AG10803 (cell line): ENCODE measurements at places on chromosomes 6 and 20.

- no peak for DNase-seq
These were observed 628.0 kb upstream of the AGPAT4 start for GRCh38 chr6:161901740-161902426.

GRCh38 chr6:133704371-133704770, 184.5 kb upstream of the TCF21 start:
- DNase-seq = peak; percentile 53

DNA sequence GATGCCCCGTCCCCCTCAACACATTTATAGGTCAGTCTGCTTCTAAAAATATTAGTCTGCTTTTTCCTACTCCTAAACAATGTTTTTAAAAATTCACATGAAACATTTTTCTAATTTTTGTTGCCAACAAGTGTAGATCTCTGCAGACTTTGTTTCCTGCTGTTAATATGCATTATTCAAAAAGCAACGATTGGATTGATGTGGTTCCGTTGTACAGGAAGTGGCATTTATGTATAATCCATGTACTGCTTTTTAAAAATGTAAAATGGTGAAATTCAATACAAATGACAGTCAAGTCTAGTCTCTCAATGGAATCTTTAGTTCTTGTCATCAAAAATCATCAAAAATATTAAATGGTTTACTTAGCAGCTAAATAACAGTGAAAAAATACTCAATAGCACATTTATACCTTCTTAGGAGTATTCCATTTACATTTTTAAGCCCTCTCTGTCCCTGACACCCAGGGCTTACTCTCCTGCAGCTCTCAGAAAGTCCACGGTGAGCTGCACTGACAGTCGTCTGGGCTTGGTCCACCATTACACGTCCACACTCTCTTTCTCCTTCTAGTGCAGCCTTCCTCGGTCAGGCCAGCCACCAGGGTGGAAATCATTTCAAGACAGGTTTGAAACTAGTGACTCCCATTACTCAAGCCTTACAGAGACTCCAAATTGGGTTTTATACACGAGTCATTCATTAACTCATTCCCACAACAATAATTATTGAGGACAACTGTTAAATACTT, 211.5 kb downstream of the TMEM200A start:
- no peak for DNase-seq

DNA sequence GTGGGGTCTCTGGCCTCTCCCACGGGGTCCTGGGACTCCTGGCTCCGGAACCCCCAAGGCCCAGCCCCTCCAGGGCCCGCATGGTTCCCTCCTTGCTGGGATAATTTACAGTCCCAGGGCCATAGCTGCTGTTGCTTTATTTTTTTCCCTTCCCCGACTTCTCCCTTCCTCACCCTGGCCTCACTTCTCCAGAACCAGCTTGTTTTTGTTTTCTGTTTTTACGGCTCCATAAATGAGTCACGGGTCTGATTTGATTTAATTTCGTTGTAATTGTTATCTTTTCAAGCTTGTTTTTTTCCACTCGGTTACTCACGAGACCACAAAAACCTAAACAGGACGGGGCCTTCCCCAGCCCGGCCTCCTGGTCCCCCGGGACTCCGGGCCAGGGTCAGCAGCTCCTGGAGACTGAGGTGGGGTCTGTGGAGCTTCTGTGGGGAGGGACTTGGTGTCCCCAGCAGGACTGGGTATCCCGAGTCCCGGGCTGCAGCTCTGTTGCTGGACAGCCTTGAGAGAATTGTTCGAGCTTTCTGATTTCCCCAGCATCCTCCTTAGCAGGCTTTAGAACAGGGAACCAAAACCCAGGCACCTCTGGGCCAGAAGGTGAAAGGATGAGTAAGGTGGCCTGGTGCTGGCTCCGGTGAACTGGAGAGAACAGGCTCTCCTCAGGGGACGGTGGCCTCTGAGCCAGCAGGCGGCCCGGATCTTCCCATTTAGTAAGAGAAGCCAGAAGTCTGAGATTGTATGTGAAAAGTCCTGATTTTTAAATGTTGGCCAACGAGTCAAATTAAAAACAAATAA, 94.9 kb downstream of the CEBPB start:
- DNase-seq = peak; percentile 76

DNA sequence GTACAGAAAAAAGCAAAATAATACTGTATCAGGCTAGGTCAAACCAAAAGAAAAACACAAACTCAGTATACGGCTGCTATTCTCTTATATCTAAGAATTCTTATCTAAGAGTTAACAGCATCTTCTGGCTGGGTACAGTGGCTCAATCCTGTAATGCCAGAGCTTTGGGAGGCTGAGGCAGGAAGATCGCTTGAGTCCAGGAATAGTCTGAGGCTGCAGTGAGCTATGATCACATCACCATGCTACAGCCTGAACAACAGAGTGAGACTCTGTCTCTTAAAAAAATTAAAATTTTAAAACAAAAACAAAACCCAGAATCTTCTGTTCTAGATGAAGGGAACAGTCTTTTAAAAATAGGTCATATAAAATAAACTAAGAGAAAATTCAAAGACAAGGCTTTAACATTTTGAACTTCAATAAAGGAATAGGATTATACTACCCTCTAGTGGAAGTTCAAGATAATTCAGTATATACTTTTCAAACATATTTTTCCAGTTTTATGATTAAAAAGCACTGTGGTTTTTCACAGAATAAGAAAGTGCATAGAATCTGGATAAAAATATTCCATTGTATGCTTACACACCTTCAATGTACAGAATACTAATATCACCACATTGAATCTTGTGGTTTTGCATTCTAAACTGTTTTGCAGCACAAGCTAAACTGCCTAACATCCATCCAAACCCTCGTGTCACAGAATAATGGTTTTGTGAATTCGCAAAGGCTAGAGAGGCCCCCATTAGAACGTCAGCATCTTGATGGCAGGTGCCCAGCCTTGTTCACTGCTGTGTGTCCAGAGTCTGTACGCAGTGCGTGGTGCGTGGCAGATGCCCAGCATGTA, 39.3 kb downstream of the DTNBP1 start:
- DNase-seq = peak; percentile 35

DNA sequence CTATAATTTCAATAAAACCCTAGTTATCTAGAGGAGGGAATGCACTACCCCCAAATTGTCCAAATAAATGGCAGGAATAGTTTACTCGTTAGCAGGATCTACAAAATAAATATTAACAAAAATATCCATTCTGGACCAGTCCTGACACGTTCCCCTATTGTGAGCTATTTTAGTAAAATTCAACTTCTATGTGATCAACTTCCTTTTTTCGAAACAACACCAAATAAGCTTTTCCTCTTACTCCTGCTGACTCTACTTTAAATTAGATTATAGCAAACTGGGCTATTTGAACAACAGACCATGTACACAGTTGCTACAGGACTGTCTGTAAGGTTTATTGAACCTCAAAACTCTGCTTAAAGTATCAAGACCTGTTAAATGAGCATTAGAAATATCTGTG, 154.3 kb downstream of the IPCEF1 start:
- no peak for DNase-seq

DNA sequence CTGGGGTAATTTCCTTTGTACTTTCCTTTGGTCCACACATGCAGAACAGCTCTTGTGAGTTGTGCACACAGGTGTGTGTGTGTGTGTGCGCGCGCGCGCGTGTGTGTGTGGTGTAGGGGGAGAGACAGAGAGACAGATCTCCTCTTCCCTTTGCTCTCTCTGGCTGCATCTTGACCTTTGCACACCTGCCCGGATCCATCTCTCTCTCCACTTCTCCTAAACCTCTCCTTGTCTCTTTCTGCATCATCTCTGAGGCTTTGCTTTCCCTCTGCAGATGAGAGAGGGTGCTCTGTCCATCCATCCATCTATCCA, 67.0 kb downstream of the SRC start:
- DNase-seq = no peak

DNA sequence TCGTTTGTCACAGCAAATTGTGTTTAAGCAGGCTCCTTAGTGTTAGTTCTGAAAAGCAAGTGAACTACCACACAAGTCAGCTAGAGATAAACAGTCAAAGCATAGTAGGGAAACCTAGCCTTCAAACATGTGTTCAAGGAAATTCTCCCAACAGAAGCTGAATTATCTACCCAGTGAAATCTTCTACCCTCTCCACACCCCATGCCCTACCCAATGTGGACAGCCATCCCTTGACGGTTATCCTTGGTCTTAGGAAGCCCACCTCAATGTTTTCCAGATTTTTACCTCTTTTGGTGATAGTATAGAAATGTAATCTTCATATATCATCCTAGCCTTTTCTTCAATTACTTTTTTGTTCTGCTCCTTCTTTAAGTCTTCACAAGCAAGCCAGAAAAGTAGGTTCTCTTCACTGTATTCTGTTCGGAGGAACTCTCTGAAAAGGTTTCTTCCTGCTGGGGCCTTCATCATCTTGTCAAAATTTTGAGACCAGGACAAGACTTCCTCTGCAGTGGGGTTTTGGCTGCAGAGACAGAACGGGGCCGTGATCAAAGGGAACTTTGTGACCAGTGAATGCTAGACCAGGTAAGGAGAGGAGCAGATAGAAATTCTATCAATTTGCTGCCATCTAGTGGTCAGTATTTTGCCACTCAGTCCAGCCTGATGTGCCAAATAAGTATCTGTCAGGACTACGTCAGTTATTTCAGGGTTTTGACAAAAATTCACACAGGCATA, 21.6 kb upstream of the MTRF1L start:
- peak; percentile 50 for DNase-seq

DNA sequence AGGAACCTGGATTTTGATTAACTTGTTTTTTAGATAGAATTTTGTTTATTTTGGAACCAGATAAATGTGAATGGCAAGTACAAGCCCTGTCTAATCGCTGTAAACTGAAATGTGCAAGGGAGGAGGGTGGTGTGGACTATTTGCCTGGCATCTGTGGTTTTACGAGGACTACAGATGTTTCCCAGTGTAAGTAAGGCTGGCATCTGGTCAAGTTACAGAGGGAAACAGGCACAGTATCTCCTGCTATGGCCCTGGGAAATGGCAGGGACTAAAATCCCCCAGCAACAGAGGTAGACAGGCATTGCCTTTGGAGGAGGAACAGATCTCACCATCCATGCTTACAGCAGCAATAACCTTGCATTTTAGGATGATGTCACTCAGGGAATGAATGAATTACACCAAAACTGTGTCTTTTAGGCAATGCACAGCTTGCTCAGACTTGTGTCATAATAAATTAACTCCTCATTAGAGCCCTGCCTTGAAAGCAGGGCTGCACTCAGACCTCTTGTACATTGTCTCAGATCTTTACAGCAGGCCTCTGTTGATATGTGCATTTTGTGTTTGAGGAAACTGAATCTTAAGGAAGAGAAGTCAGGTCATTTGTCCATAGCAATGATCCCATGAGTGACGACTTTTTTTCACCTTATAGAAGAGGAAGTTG, 96.2 kb downstream of the TCP11 start:
- peak; percentile 63 for DNase-seq

- DNase-seq = peak; percentile 63
These were observed 60.9 kb downstream of the PYGB start for GRCh38 chr20:25308671-25309394.

DNA sequence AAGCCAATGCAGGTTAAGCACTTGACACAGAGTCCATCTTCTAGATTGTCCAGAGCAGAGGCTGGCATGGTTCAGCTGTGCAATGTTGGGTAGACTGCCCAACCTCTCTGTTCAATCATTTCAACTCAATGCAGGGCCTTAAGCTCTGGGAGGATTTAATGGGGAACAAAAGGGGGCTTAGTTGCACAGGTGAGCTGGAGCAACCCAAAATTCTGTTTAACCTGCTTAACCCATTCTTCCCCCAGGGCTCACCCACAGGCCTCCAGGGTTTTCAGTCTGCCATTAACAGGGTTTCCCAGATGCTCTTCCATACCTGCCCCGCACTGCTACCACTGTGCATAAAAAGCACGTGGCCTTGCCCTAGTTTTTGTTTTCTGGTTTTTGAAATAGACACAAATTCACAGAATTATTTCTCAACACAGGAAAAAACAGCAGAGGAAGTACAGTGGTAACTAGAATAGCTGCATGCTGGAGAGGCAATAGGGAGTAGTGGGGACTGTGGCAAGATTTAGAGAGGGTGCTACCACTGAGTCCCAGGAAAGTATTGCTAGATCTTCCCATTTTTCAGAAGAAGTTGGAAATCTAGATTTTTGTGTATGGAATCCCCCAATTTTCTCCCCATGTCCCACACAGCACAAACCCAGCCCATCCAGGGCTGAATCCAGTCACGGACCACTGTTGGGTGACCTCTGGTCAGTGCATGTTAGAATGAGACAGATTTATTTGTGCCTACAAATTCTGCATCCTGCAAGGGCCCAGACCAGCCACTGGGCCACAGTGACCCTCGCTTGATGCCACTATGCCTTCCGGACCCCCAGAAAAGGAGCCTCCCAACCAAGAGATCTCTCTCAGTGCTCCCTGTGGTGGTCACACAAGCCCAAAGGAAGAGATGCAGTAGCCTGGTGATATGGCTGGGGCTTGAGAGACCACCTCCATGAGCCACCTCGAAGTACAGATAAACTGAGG, 4.6 kb downstream of the PTGIS start:
- no peak for DNase-seq

DNA sequence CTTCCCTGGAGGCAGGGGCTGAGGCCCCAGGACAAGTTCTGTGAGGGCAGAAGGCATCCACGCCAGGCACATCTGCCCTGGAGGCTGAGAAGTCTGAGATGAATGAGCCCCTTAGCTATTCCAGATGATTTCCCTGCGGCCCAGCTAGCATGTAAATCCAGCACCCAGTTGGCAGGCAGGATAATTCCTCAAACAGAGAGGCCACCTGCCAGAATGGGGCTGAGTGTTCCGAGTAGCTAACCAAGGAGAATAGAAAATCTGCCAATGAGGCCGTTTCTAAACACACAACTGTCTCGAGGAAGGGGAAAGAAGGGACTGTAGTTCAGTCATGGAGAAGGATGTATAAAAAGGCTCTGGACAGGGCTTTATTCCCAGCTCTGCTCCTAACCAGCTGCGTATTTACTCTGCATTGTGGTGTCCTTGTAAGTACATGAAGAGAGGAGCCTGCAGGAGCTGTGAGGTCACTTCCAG, 211.4 kb upstream of the CDYL start:
- DNase-seq = peak; percentile 64

DNA sequence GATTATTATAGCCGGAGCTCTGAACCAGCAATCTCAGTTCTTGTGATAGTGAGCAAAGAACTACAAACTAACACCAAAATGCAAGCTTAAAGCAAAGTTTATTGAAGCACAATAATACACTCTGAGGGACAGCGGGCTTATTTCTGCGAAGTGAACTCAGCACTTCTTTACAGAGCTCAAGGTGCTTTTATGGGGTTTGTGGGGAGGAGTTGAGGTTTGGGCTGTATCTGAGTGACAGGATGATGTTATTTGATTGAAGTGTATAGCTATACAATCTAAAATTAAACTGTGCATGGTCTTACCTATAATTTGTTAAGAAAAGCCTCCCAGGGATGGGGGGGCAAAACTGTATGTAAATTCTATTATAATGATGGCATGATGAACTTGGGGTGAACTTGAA, 1.0 kb upstream of the HFE start:
- DNase-seq = no peak
